ENCODE measurements at places on chromosomes 13 and 19.

DNA sequence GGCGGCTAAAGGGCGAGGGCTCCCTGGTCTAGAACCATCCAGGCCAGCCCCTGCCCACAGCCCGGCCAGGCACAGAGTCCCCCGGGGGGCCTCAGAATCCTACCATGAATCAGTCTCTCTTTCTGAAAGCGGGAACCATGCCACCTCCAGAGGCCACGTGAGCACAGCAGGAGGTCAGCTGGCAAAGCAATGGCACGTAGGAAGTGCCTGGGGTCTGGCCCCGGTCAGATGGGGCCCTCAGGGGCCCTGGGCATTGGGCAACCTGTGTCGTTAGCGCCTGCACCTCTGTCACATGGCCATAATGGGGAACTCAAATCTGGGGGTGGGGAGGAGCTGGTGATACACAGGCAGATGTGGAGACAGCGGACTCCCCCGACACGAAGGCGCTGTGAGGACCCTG, 8.8 kb downstream of the MFSD12 start:
- DNase-seq, result no peak

DNA sequence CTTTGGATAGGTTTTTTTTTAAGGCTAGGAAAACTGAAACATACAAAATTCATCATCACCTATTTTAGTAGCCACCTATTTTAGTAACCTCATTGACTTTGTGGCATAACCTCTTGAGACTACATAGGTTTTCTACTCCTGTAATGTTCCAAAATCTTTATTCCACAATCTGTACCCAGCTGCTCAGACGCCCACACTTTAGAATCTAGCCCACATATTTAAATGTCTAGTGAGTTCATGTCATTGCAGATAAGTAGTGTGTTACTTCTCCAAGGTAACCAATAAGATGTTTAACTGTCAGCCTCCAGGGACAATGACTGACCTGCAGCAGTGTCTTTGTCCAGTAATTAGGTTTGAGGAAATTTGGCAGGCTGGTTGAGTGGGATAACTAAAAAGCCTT, 330.2 kb downstream of the MZT1 start:
- no peak for DNase-seq

GRCh38 chr19:57682226-57682766, 519 bp downstream of the ZNF551 start:
- no peak for DNase-seq

GRCh38 chr19:6891761-6892385, 4.5 kb downstream of the ADGRE1 start:
- DNase-seq, result no peak

GRCh38 chr19:50794876-50795663, 4.9 kb downstream of the ACP4 start:
- no peak for DNase-seq

GRCh38 chr19:15185188-15185587, 15.6 kb downstream of the NOTCH3 start:
- DNase-seq, result no peak

GRCh38 chr13:113152691-113152983, 5.8 kb upstream of the PROZ start:
- DNase-seq, result no peak

DNA sequence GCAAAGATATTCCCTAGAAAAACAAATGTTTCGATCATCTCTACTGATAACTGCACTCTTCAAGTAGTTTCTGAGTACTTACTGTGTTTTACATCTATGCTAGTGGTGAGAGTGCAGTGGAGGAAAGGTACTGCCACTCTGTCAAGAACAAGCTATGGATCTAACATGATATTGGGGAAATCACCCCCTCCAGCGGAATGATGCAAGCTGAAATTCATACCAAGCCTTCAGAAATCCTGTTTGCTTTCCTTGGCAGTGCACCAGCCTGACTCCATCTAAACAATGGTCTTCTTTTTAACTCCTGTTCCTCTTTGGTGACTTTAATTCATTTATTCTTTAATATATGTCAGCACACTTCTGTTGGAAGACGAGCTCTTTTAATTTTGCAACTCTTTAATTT, 238.0 kb downstream of the PCDH9 start:
- no peak for DNase-seq

DNA sequence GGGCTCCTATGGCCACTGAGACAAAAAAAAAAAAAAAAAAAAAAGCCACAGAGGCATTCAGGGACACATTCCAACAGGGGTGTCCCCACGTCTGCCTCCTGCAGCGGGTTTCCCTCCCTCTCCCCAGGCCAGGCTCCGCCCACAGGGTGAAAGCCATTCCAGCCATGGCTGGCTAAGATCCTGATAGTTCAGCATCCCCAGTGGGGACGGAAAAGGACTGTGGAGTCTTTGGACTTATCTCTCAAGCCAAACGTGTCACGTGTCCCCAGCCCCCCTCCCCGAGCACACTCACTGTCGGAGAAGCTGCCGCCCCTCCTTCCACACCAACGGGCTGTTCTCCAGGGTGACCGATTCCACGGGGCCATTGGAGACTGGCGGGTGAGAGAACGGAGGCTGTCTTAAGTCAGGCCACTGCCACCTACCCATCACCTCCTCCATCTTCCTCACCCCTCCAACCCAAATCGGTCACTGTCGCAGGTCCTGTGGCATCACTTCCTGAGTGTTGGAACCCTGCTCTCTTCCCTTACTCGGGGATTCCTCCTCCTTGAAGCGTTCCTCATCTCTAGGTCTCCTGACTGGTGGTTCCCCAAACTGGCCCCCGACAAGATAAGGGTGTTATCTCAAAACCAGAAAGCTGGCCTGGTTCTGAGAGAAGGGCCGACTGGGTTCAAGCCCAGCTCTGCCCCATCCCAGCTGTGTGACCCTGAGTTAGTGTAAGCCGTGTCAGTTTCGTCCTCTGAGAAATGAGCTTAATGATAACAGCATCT, 9.1 kb upstream of the FKRP start:
- no peak for DNase-seq

DNA sequence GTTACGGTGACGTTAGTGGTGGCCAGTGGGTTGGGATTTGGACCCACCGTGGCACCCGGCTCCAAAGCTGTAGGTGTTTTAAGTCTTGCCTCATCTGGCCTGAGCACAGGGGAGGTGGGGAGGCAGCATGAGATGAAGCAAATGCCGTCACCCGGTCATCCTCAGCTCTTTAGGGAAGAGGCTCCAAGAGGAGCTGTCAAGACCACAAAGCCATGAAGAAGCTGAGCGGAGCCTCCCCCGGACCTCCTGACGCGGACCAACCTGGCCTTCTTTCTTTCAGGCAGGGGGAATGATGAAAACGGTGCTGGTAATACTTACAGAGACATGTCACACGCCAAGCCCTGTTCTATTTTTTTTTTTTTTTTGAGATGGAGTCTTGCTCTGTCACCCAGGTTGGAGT, 7.4 kb downstream of the ACTMAP start:
- no peak for DNase-seq

DNA sequence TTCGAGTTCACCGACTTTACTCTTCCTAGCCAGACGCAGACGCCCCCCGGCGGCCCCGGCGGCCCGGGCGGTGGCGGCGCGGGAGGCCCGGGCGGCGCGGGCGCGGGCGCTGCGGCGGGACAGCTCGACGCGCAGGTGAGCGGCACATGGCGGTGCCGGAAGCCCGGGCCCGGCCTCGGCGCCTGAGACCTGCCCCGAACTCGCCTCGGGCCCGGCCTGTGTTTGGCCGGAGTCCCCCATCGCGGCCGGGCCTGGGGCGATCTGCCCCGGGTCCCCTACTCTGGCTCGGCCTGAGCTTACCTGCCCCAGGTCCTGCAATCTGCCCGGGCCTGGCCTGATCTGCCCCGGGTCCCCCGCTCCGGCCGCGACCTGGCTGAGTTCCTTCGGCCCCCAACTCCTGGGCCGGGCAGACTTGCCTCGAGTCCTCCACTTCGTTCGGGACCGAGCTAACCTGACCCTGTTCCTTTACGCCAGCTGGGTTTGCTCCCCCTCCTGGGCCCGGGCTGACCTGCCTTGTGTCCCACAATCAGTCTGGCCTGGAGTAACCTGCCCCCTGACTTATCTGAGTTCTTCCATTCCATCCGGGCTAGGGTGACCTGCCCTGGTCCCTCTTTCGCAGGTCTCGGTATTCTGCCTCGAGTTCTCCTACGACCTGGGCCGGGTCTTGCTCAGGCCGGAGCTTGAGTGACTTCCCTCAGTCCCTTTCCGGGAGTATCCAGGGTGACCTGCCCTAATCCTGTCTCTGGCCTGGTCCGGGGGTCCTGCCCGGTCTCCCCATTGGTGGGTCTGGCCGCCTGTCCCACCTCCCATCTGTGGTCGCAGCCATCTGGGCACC, 764 bp downstream of the UPF1 start:
- DNase-seq, result no peak

Data from activated T-helper 1 cell treated with anti-CD3 and anti-CD28 coated beads, Interleukin-2, amount 50 U/mL, for 16 hours (primary cell).